ENCODE measurements at places on chromosomes 13 and 19.

DNA sequence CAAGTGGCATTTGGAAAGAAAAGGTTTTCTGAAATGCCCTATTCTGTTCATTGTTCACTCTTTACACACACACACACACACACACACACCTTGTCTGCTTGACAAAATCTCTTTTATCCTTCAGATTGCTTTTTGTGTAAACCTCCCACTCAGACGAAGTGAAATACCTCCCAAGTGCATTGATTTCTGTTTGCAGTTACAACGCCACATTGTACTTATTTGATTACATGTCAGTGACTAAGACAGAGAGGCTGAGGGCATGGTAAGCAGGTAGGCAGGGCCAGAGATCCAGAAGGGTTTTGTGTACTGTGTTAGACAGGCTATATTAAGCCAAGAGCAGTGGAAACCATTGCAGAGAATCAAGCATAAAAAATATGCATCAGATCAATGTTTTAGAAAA lies 561.8 kb downstream of the GPC6 start:
- no peak for DNase-seq

DNA sequence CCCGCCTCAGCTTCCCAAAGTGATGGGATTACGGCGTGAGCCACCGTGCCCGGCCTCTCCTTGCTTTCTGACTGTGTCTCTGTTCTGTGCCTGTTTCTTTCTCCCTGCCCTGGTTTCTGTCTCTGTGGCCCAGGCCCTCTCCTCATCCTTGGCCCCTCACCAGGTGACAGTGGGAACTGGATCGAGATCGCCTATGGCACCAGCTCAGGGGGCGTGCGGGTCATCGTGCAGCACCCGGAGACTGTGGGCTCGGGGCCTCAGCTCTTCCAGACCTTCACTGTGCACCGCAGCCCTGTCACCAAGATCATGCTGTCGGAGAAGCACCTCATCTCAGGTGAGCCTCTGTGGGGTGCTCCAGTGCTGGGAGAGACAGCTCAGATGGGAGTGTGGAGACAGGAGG lies 9.9 kb downstream of the SHKBP1 start:
- DNase-seq: no peak

GRCh38 chr13:109880371-109881346 lies 94.3 kb upstream of the IRS2 start:
- DNase-seq: no peak

DNA sequence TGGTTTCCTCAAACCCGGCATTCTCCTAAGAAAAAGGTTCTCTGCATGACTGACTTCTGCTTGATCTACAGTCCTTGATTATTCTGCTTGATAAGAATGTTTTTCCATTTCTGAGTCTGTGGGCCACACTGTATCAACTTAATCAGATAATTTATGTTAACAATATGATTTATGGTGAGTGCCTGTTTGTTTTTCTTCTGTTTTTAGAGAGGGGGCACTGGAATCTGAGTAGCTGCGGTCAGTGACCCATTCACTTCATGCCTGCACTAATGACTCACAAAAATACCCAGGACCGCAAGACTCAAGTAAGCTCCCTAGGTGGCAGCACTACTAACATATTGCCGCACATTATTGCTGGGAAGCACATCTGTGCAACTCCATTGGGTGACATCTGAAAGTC lies 542.3 kb upstream of the ATXN8OS start:
- DNase-seq: no peak

DNA sequence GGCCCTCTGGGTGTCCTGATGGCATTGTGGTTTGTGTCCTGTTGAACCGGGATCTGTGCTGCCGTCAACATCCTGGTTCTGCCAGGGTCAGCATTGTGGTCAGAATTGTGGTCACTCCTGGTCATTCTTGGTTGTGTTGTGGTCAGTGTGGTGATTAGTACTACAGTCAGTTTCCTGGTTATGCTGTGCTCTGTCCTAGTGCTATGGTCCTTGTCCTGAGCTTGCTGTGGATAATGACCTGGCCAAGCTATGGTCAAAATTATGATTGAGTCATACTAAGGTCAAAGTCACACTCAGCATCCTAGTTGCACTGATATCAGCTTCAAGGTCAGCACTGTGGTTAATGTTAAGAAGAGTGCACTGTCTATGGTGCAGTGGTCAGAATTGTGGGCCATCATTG lies 4.5 kb upstream of the OLFM2 start:
- no peak for DNase-seq

- no peak for DNase-seq
These were observed 83.4 kb downstream of the GPR12 start for GRCh38 chr13:26677156-26677555.

GRCh38 chr19:7744871-7745650 lies 2.3 kb downstream of the CD209 start:
- no peak for DNase-seq

DNA sequence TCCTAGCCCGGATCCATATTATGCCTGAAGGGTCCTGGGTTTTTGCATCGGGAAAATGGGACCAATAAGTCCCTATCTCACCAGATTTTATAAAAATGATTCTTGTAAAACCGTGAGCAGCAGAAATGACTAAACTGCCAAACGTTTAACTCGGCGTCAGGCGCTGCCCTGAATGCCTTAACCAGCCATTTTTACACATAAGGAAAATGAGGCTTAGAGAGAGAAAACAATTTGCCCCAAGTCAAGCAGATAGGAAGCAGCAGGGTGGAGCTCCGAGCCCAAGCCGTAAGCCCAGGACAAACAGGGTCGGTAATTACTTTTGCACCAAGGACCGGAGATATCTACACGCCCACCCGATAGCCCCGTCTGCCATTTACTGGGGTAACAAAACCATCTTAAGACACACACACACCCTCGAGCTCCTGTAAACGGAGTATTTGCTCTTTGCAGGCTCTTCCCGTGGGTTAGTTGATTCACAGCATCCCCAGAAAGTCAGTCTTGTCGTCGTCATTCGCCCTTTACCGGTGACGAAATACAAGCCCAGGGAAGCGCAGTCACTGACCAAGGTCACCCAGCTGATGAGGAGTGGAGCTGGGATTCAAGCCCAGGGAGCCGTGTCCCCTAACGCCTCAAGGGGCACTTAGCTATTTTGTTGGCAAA lies 16.0 kb upstream of the MRI1 start:
- DNase-seq: no peak

DNA sequence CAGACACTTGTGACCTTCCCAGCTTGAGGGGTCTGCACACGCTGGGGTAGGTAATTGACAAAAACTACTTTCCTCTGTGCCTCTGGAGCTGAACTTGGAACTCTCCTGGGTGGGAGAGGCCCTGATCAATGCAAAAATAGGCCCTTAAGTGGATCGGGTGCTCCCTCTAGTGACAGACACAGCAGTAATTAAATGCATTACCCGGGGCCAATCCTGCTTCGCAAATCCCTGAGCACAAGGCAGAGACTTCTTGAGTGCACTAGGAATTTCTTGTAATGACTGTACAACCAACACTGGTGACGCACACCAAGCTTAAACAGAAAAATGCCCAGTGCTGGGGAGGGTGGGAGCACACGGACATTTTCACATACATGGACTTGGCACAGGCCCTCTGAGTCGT lies 10.6 kb upstream of the UBE2S start:
- peak; percentile 29 for DNase-seq

DNA sequence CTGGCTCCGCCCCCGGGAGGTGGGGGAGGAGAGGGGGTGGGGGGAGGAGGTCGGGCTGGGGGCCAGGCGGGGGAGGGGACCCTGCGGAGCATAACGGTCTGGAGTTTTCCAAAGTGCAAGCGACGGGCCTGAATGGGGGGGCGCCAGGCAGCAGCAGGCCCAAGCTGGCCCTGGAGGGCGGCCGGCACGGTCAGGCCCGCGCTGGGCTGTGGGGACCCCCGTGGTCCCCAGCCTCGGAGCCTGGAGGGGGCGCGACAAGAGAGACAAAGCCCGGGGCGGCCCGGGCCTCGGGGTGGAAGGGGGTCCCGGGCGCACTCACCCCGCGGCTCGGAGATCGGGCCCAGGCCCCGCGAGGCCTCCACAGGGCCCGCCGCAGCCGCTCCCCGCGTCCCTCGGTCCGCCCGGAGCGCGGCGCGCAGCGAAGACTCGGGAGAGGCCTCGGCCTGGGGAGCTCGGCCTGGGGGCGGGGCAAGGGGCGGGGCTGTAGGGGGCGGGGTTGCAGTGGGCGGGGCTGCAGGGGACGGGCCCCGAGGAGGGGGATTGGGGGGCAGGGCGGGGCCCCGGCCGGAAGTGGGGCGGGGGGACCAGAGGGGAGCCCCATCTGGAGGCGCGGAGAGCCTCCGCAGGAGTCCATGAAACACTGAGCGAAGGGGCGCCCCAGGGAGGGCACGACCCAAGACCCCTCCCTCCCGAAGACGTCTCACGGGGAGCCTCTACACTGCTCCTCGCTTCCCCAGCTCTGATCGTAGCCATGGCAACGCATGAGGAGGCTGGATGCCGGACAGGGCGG lies 47.6 kb downstream of the PTPRS start:
- DNase-seq: peak; percentile 30

DNA sequence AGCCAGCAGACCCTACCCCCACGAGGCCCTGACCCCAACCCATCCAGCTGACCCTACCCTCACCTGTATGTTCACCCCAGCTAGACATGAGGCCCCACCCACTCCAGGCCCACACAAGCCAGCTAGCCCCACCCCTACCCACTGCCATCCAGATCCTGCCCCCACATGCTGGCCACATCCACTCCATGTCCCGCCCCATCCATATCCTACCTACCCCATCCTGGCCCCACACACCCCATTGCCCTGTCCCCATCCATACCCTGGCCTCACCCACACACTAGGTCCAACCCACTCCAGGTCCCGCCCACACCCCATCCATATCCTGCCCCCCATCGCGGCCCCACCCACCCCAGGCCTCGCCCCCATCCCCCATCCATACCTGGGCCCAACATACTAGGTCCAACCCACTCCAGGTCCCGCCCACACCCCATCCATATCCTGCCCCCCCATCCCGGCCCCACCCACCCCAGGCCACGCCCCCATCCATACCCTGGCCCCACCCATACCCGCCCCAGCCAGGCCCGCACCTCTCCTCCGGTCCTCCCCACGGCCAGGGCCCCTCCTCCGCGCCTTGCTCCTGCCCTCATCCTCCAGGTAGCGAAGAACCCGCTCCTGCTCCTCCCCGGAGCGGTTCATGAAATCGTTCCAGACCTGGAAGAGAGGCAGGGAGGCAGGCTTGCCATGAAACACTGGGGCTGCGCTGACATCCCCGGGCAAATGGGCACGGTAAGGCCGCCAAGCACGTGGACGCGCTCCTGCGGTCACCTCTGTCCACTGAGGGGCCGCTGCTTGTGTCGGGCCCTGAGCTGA lies 7.2 kb downstream of the RNU6-9 start:
- DNase-seq: no peak

DNA sequence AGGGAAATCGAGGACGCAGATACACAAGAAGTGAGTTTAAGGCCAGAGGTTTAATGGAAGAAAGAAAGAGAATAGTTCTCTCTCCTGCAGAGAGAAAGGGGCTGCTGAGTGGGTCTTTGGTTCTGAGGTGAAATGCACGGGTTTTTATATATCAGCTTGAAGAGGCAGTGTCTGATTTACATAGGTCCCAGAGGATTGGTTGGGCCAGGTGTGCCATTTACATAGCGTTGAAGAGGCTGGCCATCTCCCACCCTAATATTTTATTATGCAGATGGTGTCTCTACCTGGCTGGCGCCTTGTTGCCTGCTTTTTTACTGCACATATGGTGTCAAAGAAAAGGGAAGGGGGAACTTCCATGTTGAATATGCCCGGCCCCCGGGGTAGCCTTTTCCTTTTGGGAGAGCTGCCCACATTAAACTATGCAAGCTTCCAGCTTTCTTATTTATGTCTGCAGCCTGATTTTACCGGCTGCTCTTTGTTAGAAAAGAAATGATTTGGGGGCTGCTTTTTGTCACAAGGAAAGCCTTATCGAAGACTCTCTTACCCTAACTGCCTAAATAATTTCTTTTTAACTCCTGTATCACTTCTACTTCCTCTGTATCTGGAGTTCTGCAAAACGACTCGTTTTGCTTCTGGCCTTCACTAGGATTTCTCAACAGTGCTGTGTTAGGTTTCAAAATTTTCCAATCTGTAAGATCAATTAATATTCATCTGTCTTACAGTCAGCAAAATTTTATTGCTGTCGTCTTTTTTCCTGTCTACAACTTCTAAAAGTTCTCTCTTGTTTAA lies 268.5 kb downstream of the B3GLCT start:
- DNase-seq: no peak

DNA sequence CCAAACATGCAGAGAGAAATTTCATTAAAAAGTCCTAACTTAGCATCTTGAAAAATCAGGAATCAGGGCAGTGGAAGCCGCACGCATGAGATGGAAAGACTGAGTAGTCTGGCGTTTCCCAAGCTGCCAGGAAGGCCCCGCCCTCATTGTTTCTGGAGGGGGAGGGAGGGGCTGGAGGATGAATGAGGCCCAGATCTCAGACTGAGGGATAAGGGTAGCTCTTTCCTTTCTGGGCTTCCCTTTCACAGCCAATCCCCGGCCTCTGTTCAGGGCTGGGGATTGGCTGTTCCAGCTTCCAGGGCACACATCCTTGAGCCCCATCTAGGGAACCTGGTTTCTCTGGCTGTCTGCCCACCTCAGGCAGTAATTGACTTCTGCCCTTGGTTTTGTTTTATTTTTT lies 7.3 kb downstream of the C19orf53 start:
- DNase-seq: no peak

DNA sequence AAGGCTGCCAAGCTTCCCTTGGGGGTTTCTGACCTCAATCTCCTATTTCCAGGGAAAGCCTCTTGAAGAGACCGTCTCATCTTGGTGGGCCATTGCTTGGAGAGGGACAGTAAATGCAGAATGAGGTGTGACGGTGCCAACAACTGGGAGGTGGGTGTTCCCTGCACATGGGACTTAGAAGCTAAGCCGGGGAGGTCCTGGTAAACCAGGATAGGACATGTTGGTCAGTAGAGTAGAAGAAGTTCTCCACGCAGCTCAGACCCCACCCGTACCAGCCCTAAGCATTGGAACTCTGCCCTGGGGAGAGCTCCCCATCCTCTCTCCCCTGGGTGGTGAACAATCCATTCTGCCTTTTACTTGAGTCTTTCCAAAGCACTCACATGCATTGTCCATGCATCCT lies 92.0 kb downstream of the SOX1 start:
- no peak for DNase-seq

DNA sequence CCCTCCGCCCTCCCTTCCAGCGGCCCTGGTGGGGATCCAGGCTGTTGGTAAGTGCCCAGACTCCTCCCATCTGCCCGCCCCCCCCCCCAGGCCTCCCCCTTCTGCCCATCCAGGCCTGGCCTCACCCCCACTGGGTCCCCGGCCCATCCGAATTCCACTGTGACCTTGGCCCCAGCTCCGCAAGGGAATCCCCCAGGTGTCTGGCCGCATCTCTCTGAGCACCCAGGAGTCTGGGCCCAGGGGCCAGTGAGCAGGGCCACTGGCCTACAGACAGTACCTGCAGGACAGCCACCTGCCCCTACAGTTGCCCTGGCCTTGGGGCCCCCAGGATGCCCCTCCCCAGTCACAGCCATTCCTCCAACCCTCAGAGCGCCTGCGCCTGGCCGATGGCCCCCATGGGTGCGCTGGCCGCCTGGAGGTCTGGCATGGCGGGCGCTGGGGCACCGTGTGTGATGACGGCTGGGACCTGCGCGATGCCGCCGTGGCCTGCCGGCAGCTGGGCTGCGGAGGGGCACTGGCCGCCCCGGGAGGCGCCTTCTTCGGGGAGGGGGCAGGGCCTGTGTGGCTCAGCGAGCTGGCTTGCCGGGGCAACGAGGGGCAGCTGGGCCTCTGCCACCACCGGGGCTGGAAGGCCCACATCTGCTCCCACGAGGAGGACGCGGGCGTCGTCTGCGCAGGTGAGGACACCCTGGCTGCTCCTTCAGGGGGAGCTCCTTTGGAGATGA lies 912 bp downstream of the SSC5D start:
- no peak for DNase-seq

- DNase-seq: peak; percentile 81
These were observed 15.4 kb downstream of the SSC5D start for GRCh38 chr19:55503502-55504251.

GRCh38 chr13:43389983-43390382 lies 366.6 kb downstream of the DNAJC15 start:
- no peak for DNase-seq

- DNase-seq: no peak
These were observed 62.9 kb downstream of the GGACT start for GRCh38 chr13:100525453-100526317.
